ENCODE measurements at places on chromosomes 11 and 22.

GRCh38 chr11:19679952-19680828 lies 32.4 kb upstream of the NAV2 start:
- peak; percentile 96 for DNase-seq

GRCh38 chr11:119511614-119512306 lies 88.8 kb upstream of the THY1 start:
- no peak for DNase-seq

DNA sequence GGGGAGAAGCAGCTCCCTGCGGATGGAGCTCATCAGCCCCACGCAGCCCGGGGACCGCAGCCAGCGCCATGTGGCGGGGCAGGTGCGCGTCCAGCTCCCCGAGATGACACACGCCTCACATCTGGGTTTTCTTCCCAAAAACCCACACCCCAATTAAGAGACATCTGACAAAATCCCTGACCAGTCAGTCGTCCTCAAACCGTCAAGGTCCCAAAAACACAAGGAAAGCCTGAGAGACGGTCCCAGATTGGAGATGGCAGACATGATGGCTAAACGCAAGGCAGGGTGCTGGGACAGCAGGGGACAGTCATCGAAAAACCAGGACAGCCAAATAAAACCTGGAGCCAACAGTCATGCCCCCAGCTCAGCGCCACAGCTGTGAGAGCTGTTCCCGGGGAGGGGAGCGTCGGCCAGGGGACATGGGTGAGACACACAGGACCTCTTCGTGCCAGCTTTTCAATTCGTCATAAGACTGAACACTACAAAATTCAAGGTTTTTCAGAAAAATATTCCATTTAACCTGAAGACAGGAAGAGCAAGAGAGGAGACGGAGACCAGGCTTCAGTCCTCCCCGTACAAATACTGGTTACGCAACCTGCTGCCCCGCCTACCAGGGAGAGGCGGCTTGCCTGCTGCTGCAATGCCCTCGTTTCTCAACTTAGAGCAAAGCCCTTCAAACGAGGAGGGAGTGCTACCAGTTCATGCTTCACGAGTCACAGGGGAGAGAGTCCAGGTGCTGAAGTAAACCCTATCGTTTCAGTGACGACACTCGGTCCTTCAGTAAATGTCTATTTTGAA lies 10.5 kb downstream of the TOLLIP start:
- peak; percentile 89 for DNase-seq

GRCh38 chr11:19777039-19777376 lies 64.4 kb downstream of the NAV2 start:
- DNase-seq, result no peak

DNA sequence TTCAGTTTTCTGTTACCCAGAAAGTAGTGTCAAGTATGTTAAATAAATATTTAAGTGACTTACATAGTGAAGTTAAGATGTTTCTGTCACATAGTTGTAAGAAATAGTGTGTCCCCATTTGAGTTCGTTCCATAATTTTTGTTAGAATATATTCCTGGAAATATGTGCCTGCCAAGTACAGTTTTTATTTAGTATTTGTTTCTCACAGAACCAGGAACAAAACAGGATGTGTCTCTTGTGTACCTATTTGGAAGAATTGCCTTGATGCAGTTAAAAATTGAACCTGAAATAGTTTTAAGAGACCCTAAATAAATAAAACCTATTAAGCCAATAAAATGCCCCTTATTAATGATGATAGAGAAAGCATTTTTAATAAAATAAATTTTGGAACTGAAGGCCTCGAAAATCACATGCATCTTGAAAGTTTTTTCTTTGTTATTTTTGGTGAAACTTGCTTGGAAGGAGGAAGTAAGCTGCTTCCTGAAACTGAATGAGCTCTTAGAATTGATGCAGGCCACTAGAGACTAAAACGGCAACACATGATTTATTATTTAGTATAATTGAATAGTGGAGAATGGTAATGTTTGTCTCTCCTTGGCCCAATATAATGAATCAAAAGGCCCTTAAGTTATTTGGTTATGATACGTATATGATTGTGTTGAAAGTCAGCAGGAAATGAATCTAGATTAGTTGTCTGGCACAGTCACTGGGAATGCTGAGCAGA lies 55.9 kb downstream of the SWAP70 start:
- DNase-seq, result no peak
